Panc1 (cell line): ENCODE measurements at places on chromosomes 2 and 18.

DNA sequence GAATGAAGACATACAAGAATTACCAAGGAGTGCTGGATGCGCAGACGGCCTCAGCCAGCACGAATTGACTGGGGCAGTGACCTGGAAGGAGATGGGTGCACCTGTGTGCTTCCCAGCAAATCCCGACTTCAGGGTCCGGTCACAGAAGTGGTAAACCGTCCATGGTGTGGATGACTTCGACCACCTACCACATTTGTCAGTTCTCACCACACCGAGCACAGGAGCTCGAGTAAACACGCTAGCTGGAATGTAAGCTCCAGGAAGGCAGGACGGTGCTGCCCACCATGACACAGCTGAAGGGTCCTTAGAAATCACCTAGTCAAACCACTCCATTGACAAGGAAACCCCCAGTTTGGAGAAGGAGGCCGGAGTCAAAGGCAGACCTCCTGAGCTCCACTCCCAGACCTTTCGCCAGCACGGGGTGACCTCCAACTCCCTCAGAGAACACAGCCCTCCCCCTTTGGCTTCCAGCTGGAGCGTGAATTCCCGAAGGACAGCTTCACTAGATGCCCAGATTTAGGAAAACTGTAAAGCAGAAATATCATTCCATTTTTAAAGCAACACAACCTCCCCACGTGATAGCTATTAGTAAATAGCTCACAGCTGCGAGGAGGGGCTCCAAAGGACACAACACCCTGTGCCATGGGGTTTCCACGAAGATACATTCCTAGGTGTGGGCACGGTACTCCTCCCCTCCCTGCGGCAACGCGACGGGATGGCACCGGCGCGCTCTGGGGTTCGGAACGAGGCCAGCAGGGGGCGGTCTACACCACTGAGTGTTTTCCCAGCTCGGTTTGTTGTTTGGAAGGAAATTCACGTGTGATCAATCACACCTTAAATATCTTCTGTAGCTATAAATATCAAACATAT, 34.1 kb upstream of the GNAL start:
- H3K27me3 ChIP-seq, result peaks cover 8% of the 10 kb centered on the region; the same call in 1 of the 2 replicates
- DNase-seq, result peak; percentile 17
- no peaks in the 10 kb centered on the region for H3K4me1 ChIP-seq
- H3K36me3 ChIP-seq, result no peaks in the 10 kb centered on the region

DNA sequence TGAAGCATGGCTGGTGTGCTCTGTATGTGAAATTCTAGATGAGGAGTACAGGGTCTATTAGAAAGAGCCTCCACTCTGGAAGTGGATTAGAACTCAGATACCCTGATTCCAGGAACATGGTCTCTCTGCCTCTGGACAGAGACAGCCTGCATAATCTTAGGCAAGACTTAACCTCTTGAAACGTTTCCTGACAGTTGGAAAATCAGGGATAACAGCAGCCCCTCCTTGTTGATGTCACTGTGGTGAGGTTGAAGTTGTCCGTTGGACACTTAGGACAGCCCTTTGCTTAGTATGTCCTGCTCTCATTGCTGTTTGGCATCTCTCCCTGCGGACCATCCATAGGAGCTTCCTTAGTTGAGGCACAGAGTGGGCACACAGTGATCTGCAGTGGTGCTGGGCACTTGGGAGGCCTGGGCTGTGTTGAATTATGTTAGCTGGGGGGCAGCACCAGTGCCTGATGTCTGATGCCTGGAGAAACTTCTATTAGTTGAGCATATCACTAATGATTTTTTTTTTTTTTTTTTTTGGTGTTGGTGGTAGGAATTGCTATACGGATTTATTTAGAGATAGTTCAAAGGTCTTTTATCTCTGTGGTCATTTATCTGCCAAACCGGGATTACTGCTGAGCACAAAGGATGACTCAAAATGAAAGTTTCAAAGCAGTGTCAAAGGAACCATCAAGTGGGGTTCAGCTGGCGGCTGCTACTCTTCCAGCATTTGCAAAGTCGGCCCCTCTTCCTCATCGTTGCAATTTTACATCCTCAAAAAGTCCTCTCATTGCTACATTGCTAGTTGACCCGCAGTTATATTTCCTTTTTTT, 28.8 kb downstream of the SETBP1 start:
- no peak overlapping the region for H3K4me3 ChIP-seq
- no peak for DNase-seq
- no peak overlapping the region for H3K27ac ChIP-seq
- H3K4me1 ChIP-seq, result no peaks in the 10 kb centered on the region

GRCh38 chr2:134505446-134505845, 213.4 kb downstream of the TMEM163 start:
- H3K4me3 ChIP-seq, result no peak overlapping the region
- no peaks in the 10 kb centered on the region for H3K36me3 ChIP-seq
- no peaks in the 10 kb centered on the region for H3K4me1 ChIP-seq
- H3K27me3 ChIP-seq, result peaks cover 6% of the 10 kb centered on the region
- no peak for DNase-seq
- no peak overlapping the region for H3K27ac ChIP-seq

DNA sequence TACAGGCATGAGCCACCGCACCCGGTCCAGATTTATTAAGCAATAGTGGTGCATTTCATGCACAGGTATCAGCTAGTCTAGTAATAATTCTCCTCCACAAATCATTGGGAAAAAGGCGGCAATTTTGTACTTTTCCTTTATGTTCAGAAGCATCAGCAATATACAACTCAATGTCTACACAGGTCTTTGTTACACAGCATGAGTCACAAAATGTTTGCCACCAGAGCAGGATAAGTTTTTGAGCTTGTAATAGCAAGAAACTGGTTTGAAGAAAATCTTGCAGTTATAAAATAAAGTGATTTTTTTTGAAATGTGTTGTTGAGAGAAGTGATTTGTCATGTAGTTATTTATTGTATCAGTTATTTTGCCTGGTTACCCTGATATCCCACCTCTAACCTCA, 4.8 kb upstream of the ITPRIPL1 start:
- peak overlapping the region; percentile 93 for H3K27ac ChIP-seq
- H3K36me3 ChIP-seq, result no peaks in the 10 kb centered on the region; the same call in 1 of the 2 replicates

DNA sequence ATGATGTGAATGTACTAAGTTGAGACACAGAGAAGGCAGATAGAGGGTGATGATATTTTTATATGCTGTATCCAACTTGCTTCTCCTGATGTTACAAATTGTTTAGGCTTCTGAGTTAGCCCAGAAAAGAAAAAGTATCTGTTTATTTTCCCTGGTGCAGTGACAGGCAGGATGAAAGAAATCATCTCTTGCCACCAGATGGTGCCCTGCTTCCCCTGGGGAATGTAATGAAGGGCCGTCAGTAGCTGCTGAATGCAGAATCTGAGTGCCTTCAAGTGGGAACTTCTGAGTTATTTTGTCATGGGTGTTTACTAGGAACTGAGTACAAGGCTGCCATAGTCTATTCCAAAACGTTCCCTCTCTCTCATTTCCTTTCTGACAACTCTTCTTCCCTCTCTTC, 525.6 kb downstream of the MBD2 start:
- no peak overlapping the region for H3K27ac ChIP-seq
- no peaks in the 10 kb centered on the region for H3K4me1 ChIP-seq
- H3K27me3 ChIP-seq, result no peaks in the 10 kb centered on the region
- DNase-seq, result no peak
- no peaks in the 10 kb centered on the region for H3K36me3 ChIP-seq

DNA sequence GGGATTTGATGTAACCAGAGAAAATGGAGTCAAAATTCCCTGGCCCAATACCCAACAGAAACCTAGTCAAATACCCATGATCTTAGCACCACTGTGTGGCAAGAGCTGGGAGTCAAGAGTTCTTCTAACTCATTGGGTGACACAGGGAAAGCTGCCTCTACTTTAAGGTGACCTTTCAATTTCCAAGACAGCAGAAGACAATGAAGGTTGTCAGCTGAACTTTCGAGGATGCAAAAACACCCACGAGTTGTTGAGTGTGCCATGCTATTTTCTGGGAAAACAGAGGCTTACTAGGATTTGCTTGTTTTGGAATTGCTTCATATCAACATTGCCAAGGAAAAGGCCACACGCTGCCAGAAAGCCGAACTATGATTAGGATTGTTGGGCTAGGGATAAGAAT, 61.6 kb upstream of the CYRIA start:
- no peak for DNase-seq
- no peak overlapping the region for H3K4me3 ChIP-seq
- no peaks in the 10 kb centered on the region for H3K36me3 ChIP-seq

DNA sequence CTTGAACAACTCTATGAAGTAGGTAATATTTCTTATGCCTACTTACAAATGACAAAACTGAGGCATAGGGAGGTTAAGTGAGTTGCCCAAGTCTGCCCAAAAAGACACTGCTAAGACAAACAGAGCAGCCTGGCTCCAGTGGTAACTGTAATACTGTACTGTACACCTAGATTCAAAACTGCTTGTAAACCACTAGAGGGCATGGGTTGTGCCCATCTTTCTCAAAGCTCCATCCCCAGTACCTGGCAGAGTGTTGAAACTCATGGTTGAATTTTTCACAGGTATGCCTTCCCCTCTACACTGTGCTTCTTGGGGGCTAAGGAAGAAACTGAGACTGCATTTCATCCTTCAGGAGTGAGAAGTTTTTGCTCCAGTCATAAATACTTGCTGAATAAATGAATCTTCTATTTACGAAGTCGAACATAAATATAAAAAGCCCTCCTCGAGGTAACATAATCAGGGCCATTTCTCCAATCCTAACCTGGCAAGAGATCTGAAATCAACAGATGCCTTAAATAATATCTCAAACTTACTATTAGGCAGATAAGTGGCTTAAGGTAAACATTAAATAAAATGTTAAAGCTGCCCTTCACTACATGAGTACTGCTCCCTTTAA, 2.0 kb downstream of the PPP4R1 start:
- H3K4me1 ChIP-seq, result peaks cover 53% of the 10 kb centered on the region
- H3K4me3 ChIP-seq, result peak overlapping the region; percentile 79
- no peak for DNase-seq
- no peaks in the 10 kb centered on the region for H3K27me3 ChIP-seq
- H3K27ac ChIP-seq, result peak overlapping the region; percentile 88

DNA sequence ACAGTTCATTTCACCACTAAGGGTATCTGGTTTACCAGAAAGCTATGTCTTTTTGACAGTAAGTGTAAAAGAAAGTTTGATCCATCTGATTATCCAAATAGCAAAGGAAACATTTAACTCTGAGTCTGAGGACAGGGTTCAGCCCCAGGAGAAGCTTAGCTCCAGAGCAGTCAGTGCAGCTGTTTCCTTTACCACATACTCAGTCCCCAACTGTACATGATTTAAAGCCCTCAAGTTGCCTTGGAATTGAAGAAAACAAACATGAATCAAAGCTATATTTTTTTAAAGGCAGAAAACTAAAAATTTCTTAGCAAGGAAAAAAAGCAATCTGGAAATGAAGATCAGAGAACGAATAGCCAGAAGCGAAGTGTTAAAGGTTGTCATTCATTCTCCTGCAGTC, 746.0 kb downstream of the METTL4 start:
- no peak for DNase-seq
- no peak overlapping the region for H3K4me3 ChIP-seq
- H3K4me1 ChIP-seq, result no peaks in the 10 kb centered on the region
- H3K27ac ChIP-seq, result no peak overlapping the region
- H3K36me3 ChIP-seq, result no peaks in the 10 kb centered on the region
- H3K27me3 ChIP-seq, result no peaks in the 10 kb centered on the region

DNA sequence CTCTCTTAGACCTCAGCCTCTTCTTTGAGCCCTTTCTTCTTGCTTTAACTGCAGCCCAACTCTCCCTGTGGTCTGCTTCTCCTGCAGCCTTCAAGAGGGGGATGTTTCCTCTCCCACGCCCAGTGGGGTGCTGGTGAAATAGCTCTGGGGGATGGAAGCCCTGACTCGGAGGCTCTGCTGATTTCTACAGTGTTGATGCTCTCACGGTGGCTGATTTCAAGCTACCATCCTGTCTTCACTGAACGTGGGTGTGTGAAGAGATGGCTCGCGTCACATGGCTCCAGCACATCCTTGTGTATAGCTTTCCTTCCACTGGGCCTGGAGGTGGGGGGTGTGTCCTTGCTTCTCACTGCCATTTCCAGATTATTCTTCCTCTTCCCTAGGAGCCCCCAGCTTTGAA, 20.0 kb downstream of the MPP4 start:
- H3K27ac ChIP-seq, result no peak overlapping the region
- H3K4me1 ChIP-seq, result no peaks in the 10 kb centered on the region
- H3K4me3 ChIP-seq, result no peak overlapping the region

DNA sequence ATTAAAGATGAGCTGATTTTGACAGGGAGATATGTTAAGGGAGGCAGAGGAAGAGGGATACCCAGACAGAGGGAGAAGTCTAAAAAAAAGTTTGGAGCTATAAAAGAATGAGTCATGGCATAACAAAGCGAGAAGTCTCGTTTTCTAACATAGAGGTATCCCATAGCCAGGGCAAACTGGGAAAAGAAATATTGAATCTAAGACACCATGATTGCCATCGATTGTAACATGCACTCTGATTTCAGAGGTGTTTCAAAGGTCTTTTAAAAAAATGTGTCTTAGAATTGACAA, 110.7 kb downstream of the MDH1 start:
- H3K27me3 ChIP-seq, result no peaks in the 10 kb centered on the region
- H3K4me1 ChIP-seq, result no peaks in the 10 kb centered on the region
- H3K27ac ChIP-seq, result no peak overlapping the region
- DNase-seq, result no peak

DNA sequence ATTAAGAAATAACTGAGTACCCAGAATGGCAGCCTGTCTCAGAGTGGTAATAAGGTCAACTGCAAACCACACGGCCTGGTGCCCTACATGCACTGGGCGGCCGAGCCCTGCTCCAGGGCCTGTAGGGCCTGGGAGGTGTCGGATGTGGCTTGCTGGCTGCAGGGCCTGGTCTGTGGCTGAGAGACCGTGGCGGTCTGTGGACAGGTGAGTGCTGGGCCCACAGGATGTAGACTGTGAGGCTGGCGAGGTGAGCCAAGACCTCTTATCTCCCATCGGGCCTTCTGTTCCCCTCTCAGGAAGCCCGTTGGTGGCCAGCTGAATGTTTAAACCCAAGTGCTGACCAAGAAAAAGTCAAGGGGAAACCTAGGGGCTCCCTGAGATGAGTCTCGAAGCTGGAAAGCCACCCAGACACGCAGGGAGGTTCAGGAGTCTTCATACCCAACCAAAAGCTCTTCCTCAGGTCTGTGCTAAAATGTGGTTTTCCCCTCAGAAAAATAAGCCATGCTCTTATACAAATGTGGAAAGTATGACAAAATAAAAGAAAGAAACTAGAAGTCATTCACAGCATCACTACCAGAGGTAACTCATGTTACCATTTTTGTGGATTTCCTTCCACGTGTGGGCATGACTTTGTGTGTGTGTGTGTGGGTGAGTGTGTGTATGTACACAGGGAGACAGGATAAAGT, 47.7 kb upstream of the CTDP1 start:
- no peaks in the 10 kb centered on the region for H3K4me1 ChIP-seq
- H3K36me3 ChIP-seq, result no peaks in the 10 kb centered on the region
- no peak for DNase-seq
- H3K27ac ChIP-seq, result no peak overlapping the region

- peak overlapping the region; percentile 46; the same call in 1 of the 2 replicates for H3K27ac ChIP-seq
- H3K4me3 ChIP-seq, result no peak overlapping the region
- H3K36me3 ChIP-seq, result no peaks in the 10 kb centered on the region
- no peaks in the 10 kb centered on the region for H3K27me3 ChIP-seq
These were observed 132.1 kb downstream of the COL6A3 start for GRCh38 chr2:237281836-237282306.
